ELR (cell line): ENCODE measurements at places on chromosomes 16 and 17.

GRCh38 chr16:27972500-27972899 is 91.0 kb downstream of the GSG1L start:
- peak; percentile 59 for DNase-seq

GRCh38 chr17:2688351-2689342 is 22.9 kb downstream of the CLUH start:
- DNase-seq = peak; percentile 24

- no peak for DNase-seq
These were observed 743 bp upstream of the ARMC7 start for GRCh38 chr17:75109046-75109406.

DNA sequence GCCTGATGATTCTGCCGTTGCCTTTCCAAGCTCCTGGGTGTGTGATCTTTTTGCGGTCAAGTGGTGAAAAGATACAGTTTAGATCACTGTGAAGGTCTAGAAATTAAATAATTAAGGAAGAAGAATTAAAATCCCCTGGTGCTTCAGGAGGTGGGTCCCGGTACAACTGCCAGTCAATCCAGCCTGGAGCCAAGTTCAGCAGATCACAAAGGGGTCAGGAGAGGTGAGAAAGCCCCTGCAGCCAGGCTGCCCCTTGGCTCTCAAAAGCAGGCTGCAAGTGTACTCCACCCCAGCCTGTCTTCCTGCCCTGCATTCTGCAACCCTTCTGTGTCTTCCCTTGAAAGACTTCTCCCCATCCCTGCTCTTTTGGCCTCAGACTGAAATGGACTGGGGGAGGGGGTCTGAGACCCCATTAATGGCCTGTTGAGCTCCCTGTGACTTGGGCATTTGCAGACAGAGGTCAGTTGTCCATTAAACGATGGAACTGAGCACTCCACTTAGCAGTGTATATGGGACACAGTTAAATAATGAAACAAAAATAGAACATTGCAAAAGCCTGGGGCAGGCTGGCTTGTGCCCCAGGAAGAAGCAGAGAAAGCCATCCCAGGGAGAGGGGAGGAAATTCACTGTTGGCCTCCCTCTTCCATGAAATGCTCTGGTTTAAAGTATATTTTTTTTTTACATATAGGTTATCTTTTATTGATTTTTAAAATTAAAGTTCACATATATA is 15.1 kb downstream of the CACNG5 start:
- DNase-seq = no peak

DNA sequence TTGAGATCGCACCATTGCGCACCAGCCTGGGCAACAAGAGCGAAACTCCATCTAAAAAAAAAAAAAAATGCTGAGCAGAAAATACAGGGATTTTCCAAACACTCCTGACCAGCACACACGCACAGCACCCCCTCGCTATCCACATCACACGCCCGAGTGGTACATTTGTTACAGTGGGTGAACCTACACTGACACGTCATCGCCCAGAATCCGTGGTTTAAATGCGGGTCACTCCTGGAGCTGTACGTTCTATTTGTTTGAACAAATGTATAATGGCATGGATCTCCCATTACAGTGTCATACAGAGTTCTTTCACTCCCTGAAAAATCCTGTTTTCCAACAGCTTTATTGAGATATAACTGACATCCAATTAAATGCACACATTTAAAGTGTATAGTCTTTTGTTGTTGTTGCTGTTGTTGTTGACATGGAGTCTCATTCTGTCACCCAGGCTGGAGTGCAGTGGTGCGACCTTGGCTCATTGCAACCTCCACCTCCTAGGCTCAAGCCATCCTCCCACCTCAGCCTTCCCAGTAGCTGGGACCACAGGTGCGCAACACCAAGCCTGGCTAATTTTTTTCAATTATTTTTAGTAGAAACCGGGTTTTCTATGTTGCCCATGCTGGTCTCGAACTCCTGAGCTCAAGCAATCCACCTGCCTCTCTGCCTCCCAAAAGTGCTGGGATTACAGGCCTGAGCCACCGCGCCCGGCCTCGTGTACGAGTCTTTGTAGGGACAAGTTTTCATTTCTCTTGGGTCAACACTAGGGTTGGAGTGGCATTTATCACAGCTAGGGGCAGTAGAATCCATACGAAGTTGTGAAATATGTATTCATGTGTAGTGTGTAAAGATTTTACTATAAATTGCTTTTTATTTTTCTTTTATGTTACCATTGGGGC is 4.4 kb upstream of the CARHSP1 start:
- DNase-seq = no peak

DNA sequence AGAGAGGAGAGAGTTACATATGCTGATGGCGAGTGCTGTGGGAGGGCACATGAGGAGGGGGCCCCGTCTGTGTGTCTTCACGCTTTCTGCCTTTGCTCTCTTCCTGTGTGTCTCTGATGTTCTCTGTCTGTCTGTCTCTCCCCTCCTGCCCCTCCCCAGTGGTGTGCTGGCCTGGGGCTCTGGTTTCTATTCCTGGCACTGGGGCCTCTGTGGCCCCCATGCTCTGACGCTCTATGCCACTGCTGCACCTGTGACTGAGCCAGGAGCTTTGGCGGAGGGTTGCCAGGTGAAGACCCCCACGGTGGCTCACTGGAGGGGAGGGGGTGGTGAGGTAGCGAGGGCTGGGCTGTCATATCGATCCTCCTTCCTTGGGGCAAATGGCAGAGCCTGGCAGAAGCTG is 24.6 kb upstream of the BRD7 start:
- DNase-seq = no peak

GRCh38 chr16:22093996-22094395 is 1.7 kb downstream of the VWA3A start:
- no peak for DNase-seq

- DNase-seq = no peak
These were observed 854 bp downstream of the MFSD6L start for GRCh38 chr17:8798176-8798845.

GRCh38 chr16:19994466-19995170 is 79.1 kb downstream of the GPR139 start:
- no peak for DNase-seq

DNA sequence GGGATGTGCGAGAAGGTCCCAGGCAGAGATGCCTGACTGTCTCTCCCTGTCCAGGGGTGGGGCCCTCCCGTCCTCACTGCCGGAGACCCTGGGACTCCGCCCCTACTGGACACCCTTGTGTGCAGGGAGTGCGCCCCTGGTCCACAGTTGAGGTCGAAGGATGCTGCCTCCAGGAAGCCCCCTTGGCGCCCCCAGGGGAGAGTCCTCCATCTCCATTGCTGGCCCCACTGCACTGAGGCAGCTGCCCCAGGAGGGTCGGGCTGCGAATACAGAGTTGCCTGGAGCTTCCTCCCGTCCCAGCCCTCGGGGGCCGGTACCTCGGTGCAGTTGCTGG is 26.6 kb downstream of the CTU2 start:
- DNase-seq = no peak

GRCh38 chr17:418421-418751 is 65.8 kb upstream of the RPH3AL start:
- DNase-seq = no peak
